ENCODE measurements at places on chromosomes 5 and 9.

DNA sequence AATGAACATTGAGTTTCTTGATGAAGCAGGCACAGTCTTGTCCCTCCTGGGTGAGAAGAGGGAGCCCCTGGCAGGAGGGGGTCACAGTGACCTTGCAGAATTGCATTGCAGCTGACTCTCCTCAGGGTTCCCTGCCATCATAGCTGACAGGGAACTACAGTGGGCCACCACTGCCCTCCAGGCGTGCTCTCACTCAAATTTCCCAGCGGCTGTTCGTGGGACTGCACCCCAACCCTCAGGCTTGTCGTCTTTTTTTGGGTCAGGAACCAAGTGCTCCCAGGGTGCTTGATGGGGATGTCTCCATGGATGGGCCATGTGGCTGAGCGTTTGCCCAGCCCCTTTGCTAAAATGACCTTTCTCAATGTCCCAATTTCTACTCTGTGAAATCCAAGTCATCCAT, 215.8 kb downstream of the MELK start:
- DNase-seq, result no peak

- DNase-seq, result no peak
These were observed 1.3 kb downstream of the ERBIN start for GRCh38 chr5:65927503-65928321.

- DNase-seq, result no peak
These were observed 15.5 kb upstream of the FCN1 start for GRCh38 chr9:134933076-134933659.

DNA sequence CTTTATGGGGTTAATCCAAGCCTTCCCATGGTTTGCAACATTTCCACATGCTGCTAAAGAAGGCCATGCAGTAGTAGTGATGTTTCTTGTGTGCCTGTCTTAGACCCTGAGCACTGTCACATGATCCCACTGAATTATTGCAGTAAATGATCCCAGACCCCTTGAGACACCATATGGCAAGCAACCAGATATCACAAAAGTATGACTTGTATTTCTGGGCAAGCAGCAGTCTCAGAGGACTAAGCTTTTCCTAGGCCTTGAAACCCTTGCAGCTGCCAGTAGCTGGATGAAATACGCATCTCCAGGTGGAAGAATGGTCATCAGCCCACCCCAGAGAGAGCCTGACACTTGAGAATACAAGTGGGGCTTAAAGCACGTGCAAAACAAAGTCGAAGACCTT, 41.8 kb downstream of the CDO1 start:
- DNase-seq, result peak; percentile 57

DNA sequence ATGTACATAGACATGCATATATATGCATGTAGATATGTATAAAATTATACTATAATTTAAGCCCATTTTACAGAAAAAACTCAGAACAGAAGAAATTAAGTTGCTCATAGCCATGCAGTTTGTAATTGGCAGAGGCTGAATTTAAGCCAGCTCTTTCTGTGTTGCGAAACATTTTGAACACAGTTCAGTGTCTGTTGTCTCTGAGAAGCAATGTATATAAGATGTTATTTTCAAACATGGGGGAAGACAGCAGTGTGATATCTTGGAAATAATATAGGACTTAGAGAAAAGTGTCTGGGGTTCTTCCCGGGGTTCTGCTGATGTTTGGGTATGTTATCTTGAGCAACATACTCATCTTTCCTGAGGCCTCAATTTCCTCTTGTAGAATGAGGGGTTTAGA, 37.6 kb downstream of the SVEP1 start:
- DNase-seq, result no peak

DNA sequence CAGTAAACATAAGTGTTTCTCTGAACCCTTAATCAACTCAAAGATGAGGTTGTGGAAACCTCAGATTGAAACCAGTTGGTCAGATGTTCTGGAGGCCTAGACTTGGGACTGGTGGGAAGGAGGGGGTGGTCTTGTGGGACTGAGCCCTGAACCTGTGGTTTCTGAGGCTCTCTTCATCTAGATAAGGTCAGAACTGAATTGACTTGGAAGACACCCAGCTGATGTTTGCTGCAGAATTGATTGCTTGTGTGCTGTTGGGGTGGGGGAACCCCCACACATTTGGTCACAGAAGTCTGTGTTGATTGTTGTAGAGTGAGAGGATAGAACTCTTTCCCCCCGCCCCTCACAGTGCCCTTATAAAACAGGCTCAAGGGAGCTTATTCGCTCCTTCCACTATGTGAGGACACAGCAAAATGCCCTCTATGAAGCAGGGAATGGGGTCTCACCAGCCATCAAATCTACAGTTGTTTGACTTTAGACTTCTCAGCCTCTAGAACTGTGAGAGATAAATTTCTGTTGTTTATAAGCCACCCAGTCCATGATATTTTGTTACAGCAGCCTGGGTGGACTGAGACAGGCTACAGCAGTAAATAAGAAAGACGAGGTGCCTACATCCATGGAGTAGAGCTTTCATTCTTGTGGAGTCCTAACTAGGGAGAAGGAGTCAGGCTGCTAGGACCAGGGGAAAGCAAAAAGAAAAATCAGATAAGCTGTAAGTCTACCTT, 25.7 kb upstream of the UGCG start:
- no peak for DNase-seq

GRCh38 chr5:137207023-137207760, 291.9 kb downstream of the SPOCK1 start:
- DNase-seq, result no peak

DNA sequence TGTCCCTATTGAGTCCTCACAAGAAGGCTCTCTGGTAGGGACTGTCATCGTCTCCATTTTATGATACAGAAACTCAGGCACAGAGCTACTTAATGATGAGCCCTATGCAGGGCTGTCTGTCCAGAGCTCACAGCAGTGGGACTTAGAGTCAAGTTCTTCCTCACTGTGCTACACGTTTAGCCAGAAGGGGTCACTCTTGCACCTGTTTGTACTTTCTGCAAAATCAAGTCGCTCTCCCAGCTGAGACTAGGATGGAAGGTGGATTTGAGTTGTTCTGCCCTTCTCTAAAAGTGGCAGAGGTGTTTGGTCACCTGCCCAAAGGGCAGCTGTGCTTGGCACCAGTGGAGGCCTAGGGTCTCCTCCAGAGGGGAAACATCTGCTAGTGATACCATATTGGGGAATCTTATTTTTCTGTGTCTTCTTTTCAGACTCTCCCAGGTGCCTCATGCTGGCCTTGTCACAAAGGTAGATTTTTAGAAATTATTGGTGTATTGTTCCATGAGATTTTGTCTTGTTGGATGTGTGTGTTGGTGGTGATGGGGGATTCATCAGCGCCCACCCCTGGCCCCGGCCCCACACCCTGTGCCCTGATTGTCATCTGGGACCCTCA, 104.2 kb downstream of the PPARGC1B start:
- peak; percentile 66 for DNase-seq

DNA sequence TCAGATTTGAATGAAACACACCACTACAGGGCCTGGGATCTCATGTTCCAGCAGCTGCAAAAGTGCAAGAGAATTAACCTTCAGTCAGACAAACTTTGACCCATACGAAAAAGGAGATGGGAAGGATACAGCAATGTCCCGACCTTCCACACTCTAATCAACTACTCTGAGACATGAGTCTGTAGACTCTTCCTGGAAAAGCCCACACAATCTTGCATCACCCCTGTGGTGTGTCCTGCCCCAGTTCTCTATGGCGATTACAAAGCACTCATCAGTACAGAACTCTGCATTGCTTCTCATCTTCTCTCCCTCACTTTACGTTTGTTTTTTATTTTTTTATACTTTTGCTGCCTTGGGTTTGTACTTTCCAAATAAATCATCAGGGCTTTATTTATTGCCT, 241.0 kb upstream of the KIF2A start:
- DNase-seq, result peak; percentile 6

DNA sequence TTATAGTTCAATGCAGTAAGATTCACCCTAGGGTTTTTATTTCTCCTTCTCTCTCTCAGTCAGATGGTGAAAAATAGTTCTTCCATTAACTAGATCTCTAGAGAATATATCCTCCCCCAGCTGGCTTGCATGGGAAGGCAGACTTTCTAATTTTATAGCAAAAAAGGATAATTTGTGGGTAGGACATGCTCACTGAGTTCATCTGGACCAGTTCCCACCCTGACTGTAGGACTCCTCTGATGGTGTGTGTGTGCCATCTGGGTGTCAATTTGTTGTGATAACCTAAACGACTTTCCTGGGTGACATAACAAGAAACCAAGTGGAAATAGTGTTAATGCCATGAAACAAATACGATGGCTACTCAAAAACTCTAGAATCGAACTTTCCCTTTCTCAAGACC, 44.9 kb downstream of the APBA1 start:
- DNase-seq, result no peak

- no peak for DNase-seq
These were observed 47.5 kb downstream of the DAB2IP start for GRCh38 chr9:121698627-121699570.

DNA sequence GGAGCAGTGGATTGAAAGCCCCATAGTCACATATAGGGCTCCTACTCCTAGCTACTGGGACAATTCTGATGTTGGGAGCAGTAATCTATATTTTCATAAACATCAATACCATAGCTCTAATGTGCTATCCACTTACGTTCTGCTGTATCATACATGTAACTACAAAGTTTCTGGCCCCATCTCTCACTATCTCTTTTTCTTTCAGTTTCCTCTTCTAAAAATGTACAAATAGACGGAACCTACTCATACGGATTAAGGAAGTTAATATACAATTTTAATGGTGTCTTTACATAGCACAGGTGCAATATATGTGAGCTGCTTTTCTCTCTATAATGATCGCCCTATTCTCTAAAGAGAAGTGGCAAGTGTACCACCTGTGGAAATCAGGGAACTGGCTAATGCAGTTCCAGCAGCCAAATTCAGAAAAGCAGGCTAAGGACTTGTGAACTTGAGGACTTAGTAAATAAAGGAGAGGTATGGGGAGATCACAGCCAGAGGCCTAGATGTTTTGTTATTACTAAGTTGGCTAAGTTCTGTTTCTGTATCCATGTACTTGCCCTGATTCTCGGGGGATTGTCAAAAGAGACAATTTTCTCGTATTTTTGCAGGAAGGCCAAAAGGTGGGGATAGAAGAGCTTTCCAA, 1021.9 kb downstream of the CDH12 start:
- no peak for DNase-seq

GRCh38 chr5:106311230-106311915, 1359.4 kb downstream of the EFNA5 start:
- peak; percentile 44 for DNase-seq

DNA sequence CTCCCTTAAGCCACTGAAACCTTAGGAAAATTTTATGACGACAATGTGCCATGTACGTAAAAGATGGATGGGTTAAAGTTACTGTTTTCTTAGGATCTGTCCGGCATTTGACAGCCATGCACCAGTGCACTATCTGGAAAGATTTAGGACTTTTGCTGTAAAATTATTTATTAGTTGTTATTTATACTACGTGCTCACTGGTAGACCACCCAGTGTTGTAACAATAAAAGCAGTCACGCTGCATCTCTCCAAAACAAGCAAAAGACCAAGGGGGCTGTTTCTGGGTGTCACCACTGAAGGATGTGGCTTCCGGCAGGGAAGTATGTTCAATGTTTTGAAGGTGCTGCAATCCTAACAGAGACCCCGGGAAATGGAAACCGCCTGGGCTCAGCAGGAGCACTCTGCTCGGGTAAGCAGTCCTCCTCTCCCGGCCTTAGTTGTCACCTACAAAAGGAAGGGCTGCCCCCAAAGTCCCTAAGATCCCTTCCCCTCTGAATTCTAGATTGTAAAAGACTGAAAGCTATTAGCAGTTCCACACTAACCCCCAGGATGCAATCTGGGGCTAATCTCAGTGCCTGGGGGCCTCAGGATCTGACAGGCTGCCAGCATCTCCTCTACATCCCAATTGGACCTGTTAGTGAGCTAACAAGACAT, 38.6 kb downstream of the SAXO1 start:
- no peak for DNase-seq

DNA sequence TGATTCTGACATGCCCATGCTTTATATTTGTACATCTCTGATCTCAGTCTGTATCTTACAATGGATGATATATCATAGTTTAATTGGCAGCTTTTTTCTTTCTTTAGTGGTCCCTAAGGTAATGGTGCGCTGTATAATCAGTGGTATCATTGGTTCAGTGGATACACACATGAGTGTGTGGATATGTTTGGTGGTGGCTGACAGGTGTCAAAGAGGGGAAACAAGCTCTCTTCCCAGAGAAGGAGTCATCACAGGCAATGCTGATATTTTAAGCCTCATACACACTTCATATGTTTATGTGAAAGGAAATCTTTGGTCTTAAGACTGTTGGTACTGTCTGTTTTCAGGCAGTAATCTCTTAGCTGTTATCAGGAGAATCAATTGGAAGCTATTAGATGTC, 52.1 kb upstream of the KIAA1958 start:
- no peak for DNase-seq

GRCh38 chr9:74281674-74282073, 215.5 kb upstream of the RORB start:
- no peak for DNase-seq

DNA sequence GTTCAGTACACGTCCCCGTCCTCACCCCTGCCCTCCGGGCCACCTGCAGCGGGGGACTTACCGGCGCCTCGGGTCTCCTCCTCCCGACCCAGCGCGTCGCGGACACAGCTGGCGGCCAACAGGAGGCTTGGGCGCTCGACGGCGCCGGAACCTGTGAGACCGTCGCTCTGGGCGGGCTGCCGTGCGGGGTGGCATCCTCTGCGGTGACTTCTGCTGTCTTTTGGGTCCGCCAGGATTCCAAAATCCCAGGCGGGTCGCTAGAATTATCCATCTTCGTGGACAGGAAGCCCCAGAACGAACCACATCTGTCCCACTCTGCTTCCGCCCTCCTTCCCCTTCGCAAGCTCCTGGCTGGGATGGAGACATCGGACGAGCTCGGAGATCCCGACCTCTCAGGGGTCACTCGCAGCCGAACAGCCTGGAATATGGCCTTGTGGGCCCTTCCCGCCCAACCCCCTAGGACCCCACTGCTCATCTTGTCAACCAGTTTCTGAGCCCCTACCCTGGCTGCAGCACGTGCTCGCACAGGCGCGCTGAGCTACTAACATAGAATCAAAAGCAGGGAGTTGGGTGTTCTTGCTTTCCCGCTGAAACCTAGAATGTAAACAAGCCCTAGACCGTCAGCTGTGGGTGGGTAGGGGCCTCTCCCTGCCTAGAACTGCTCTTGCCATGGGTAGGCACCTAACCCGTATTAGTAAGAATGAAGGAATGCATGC, 947 bp upstream of the MARCHF3 start:
- DNase-seq, result no peak

- DNase-seq, result no peak
These were observed 11.7 kb upstream of the EXOSC2 start for GRCh38 chr9:130681769-130682420.

DNA sequence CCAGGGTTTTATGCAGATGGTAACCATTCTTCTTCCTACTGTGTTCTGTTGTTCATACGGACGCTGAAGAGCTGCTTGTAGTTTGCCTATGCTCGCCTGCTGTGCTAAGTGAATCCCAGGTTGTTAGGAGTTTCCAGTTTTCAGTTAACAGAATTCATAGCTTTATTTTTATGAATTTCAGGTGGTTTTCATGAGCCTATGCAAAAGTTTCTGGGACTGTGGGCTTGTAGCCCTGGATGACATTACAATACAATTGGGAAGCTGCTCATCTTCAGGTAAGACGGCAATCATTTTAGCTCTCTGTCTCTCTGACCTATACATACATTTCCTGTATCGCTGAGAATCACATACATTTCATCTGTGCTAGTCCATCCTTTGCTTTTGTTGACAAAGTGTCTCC, 90.3 kb upstream of the SMC5 start:
- DNase-seq, result no peak

GRCh38 chr9:106314476-106314875, 548.5 kb upstream of the ZNF462 start:
- DNase-seq, result no peak

Data from stromal cell of bone marrow (primary cell).